Bladder microvascular endothelial cell (primary cell): ENCODE measurements at places on chromosomes 11 and 22. TPM values are rescaled to one million over a fixed set of nuclear protein-coding genes. Genes with fewer than 3 reads are reported as not detected.

Gene XPNPEP3
- total RNA-seq = 4.9 and 10.1 TPM in 2 replicates

Gene FREY1
- total RNA-seq = 0.44 and 0.49 TPM in 2 replicates

Gene WBP2NL
- total RNA-seq = 0.16 and 0.31 TPM in 2 replicates

Gene SLC25A18
- not detected in 2 replicates for total RNA-seq
